Stimulated activated CD4-positive, alpha-beta T cell treated with anti-CD3 and anti-CD28 coated beads, Interleukin-1b, Interleukin-23, amount 100 ng/mL, for 24 hours (primary cell): ENCODE measurements at places on chromosomes 6 and 20.

DNA sequence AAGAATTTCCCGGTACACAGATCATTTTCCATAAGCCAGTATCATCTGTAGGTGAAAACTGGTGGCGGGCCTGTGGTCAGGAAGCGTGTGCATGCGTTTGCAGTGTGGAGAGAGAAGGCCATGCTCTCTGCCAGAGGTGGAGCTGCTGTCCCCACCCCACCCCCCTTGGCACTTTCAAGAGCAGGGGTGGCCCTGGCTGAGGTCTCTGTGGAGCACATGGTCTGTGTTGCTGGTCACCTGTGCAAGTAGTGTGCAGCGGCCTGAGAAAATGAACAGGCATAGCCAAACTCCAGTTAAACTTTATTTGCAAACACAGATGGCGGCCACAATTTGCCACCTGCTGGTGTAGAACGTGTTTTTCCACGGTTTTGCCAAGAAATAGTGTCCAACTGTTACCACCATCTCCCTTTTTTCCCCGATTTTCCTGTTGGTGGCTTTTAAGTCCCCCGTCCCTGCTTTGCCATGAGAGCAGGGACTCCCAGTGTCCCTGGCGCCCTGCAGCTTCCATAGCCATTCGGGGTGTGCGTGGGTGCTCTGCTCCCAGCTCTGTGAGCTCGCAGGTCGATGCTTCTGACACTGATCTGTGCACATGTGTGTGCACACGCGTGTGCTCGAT, 2.5 kb downstream of the ADRM1 start:
- DNase-seq: no peak

DNA sequence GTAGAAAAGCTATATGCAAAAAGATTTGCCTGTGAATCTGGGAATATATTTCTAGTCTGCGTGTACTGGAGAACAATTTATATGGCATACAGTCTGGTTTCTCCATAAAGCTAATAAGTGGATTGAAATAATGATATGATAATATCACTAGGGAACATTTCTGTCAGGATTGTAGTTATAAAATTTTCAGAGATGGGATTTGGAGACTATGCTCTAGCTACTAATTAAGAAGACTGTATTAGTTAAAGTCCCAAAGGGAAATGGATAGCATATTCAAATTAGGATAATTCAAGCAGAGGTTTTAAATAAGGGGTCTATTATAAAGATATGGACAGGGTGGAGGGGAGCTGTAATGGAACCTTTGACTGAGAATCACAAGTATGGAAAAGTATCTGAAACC, 7.2 kb upstream of the STX11 start:
- no peak for DNase-seq

DNA sequence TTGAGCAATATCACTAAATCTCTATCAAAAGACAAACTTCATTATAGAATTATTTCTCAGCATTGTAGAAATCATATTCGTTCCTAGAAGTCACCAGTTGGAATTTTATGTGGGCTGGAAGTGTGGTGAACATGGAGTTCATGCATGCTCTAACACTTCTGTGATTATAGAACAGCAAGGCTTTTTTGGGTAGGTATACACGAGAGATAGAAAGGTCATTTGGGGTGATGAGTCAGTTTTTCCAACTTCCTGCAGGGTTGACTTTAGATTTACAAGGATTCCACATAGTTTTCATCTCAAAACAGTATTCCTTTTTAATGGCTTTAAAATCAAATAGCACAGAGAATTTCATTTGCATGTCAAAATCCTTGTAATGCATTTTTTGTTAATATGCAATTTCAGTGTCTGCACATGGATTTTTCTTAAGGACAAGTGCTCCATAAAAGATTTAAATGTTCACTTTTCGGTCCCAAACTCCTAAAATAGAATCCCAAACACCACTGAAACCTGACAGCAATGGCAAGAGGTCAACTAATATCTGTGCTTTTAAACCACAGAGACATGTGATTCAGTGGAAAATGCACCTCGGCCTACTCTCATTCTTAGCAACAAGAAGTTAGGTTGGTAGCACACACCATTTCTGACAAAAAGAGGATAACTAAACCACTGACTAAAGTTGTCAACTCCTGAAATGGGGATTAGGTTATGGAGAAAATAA, 211.0 kb downstream of the MOXD1 start:
- no peak for DNase-seq

DNA sequence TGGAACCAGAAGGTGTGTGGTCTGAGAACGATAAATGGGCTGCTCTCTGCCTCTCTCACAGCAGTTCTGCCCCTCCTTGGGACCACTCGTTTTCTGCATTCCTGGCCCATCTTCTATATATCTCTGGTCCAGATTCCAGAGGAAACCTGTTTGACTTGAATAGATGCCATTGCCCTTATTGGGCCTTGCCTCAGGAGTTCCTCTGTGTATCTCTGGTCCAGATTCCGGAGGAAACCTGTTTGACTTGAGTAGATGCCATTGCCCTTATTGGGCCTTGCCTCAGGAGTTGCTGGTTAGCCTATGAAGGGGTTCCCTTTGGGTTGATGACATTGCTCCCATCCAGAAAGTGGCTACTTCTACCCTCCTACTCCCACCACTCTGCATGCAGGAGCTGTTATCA, 189.4 kb downstream of the SLC16A10 start:
- no peak for DNase-seq

GRCh38 chr20:49631061-49631716, 63.3 kb upstream of the PTGIS start:
- no peak for DNase-seq

GRCh38 chr20:1278993-1279392, 12.9 kb downstream of the SNPH start:
- no peak for DNase-seq

DNA sequence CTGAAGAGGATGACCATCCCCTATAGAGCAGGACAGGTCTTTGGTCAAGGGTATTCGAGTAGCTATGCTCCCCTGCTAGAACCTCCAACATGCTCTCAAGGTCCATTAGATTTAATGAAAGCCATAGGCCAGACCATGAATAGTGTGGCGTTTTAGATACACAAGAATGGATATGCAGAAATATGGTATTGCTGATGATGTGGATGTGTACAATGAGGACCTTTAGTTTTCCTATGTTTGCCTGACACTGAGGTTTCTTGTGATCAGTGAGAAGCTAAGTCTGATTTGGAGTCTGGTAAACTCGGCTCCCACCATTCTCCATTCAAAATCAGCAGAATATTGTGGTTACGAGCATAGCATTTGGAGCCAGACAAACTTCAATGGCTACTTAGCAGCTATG, 125.6 kb downstream of the TSHZ2 start:
- no peak for DNase-seq

DNA sequence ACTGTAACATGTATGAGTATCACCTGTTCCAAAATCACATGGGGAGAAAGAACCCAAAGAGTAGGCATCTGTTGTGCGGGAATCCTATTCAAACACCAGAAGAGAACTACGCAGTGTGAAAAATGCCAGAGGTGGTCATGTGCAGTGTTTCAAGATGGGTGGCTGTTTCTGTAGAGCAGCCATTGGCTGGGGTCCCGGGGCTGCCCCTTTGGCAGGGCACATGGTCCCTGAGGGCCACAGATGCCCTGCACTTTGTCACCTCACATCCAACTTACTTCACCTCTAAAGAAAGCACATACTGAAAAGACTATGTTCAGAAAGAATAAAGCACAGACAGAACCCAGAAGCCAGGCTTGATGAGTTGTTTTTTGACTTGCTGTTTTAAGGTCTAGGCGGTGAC, 12.3 kb downstream of the MTCH1 start:
- no peak for DNase-seq

DNA sequence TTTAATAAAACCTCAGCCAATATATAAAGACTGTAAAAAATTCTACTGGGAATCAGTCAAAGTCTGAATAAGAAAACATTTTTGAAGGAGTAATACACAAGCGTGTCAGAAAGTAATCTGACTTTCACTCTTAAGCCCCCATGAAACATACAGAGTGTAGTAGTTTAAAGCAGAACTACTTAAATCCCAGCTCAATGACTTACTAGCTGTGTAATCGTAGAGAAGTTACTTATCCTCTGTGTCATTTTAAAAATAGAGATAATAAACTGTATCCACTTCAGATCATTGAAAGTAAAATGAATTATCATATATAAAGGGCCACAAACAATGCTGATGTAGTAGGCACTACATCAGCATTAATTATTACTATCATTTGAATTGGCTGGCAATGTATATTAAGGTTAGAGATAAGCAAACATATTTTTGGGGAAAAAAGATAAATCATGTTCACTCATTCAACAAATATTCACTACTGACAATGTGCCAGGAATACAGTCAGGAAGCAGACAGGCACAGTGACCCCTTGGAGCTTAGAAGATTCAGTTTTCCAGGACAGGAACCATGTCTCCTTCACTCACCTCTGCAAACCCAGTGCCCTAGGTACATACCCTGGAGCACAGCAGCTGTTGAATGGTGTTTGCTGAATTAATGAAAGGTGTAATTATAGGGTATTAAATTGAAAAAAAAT, 14.4 kb downstream of the REPS1 start:
- no peak for DNase-seq

GRCh38 chr6:12298017-12298978, 8.1 kb downstream of the EDN1 start:
- no peak for DNase-seq
